Activated CD8-positive, alpha-beta T cell treated with anti-CD3 and anti-CD28 coated beads, Interleukin-2, amount 10 ng/mL, durations not matched to agents 7 days and 5 days (primary cell): ENCODE measurements at places on chromosomes 1 and 21. TPM values are rescaled to one million over a fixed set of nuclear protein-coding genes. Genes with fewer than 3 reads are reported as not detected.

The LCK gene
- 488 TPM for total RNA-seq

The CROCC gene
- total RNA-seq, result 33.1 TPM

The LYPD8 gene
- total RNA-seq, result not detected

The PAPPA2 gene
- 0.05 TPM for total RNA-seq

The TMEM183A gene
- 78.3 TPM for total RNA-seq

DNA sequence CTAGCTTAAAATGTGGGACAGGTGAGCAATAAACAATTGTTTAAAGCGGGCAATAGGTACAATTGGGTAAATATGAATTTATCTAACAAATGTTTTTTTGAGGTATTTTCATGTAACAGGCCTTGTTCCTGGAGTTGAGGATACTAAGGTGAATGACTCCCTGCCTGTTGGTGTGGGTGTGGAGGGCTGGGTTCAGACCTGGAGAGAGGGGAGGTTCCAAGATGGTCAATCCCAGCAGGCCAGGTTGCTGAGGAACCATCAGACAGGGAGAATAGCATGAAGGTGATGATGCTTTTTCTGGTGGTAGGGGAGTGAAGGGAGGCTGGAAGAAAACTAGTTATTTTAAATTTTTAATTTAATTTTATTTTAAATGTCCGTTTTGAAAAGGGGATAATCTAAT, 46.3 kb downstream of the CDC14A start:
- H3K27ac ChIP-seq, result peak overlapping the region; percentile 71
- H3K36me3 ChIP-seq, result peaks cover 57% of the 10 kb centered on the region
- no peak for DNase-seq
- H3K4me1 ChIP-seq, result peaks cover 85% of the 10 kb centered on the region

- no peak overlapping the region for H3K4me3 ChIP-seq
- no peak for DNase-seq
- no peaks in the 10 kb centered on the region for H3K27me3 ChIP-seq
- no peak overlapping the region for H3K27ac ChIP-seq
These were observed 142.6 kb downstream of the PEX14 start for GRCh38 chr1:10617318-10617717.

DNA sequence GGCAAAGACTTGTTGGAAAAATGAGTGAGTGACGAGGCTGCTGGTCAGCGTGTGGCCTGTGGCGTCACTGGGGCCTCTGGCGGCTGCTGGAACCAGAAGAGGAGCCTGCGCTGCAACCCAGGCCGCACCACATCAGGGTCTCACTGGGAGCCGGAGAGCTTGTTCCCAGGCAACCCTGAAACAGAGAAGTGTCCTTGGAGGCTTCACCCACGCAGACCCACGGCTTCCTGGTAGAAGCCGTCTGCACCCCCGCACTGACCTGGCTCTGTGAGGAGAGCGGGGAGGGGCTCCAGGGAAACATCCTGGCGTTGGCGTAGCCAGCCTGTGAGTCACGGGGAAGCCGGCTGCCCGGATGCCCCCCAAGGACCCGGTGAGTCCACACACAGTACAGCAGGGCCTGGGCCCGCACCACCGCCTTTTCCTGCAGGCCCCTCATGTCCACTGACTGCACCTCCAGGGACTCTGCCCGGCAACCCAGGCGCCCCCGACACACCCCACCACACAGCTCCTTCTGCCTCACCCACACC, 57.4 kb downstream of the COL6A1 start:
- no peaks in the 10 kb centered on the region for H3K4me1 ChIP-seq
- H3K36me3 ChIP-seq, result no peaks in the 10 kb centered on the region
- no peak overlapping the region for H3K4me3 ChIP-seq
- H3K27ac ChIP-seq, result no peak overlapping the region
- peaks cover 5% of the 10 kb centered on the region for H3K27me3 ChIP-seq
- DNase-seq, result no peak

GRCh38 chr1:51569284-51570062, 47.4 kb upstream of the OSBPL9 start:
- H3K4me1 ChIP-seq, result peaks cover 44% of the 10 kb centered on the region
- peak; percentile 54 for DNase-seq
- H3K4me3 ChIP-seq, result peak overlapping the region; percentile 42

DNA sequence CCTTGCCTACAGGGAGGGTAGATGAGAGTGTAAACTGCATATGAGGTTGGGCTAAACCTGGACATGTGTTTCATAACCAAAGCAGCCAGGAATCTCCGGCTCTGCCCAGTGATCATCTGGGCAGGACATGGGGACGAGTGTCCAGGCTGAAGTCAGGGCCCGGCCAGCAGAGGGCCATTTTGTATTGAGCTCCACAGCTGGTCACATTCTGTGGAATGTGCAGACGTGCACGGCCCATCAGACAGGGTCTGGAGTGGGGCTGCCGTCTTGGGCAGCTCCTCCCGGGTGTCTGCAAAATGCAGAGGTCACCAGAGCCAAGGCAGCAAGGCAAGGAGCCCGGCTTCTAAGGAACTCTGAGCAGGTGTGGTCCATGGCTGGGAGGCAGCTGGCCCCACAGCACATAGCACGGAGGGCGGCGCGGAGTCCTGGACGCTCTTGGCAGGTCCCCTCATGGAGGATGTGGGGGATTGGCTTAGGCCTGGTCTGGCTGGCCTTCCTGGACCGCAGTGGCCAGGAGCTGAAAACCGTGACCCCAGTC, 6.2 kb downstream of the LRRC3 start:
- DNase-seq, result no peak
- no peaks in the 10 kb centered on the region for H3K27me3 ChIP-seq
- no peaks in the 10 kb centered on the region for H3K4me1 ChIP-seq
- no peak overlapping the region for H3K27ac ChIP-seq

GRCh38 chr1:225697428-225697827, 44.5 kb upstream of the ENAH start:
- H3K36me3 ChIP-seq, result no peaks in the 10 kb centered on the region
- no peak overlapping the region for H3K4me3 ChIP-seq
- H3K27ac ChIP-seq, result no peak overlapping the region
- no peak for DNase-seq
- no peaks in the 10 kb centered on the region for H3K4me1 ChIP-seq

DNA sequence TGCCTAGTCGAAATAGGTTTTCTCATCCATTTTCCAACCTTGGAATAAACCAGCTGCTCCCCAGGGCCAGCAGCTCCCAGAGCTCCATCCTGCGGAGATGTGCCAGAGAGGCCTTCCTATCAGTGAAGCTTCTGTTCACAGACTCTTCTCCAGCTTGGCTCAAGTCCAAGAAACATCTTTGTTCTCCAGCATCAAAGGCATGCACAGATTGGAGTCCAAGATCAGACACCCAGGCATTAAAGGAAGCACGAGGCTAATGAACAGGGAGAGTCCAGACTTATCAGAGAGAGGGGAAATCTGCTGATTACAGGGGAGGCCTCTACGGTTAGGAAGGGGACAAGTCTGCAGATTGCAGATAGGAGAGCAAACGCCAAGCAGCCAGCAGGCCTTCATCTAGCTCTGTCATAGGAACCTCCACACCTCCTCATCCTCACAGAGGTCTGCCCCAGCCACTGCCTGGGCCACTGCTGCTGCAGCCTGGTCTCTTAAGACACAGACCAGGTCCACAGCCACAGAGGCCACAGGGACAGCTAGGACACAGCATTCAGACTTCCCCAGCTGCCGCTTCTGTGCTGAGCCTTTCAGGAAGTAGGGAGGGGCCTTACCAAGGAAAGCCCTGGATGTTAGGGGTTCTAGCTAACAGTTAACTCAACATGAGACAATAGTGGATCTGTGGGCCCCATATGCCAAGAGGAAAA, 3.4 kb downstream of the PRR9 start:
- H3K27me3 ChIP-seq, result peaks cover 13% of the 10 kb centered on the region
- peaks cover 4% of the 10 kb centered on the region for H3K4me1 ChIP-seq
- no peak overlapping the region for H3K27ac ChIP-seq
- no peak overlapping the region for H3K4me3 ChIP-seq

DNA sequence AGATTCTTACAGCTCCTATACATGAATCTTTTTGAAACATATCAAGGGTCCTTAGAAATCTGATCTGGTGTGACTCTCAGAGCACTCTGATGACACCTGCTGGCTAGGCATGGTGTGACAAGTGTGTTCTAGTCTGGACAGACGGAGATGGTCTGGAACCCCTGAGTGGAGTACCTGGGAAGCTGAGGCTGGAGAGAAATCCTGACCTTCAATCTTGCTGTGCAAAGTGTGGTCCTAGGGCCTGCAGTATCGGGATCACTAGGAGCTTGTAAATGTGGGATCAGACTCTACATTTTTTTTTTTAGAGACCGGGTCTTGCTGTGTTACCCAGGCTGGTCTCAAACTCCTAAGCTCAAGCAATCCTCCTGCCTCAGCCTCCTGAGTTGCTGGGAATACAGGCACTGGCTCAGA, 78.6 kb upstream of the SOD1 start:
- H3K36me3 ChIP-seq, result no peaks in the 10 kb centered on the region
- peak; percentile 83 for DNase-seq
- no peaks in the 10 kb centered on the region for H3K4me1 ChIP-seq
- peaks cover 3% of the 10 kb centered on the region for H3K27me3 ChIP-seq
- no peak overlapping the region for H3K27ac ChIP-seq
- no peak overlapping the region for H3K4me3 ChIP-seq

GRCh38 chr1:108878160-108878469, 1.3 kb downstream of the GPSM2 start:
- peak overlapping the region; percentile 96 for H3K4me3 ChIP-seq
- no peak overlapping the region for H3K27ac ChIP-seq
- peaks cover 10% of the 10 kb centered on the region for H3K36me3 ChIP-seq
- no peak for DNase-seq

GRCh38 chr21:42841156-42841915, 38.0 kb downstream of the WDR4 start:
- no peaks in the 10 kb centered on the region for H3K27me3 ChIP-seq
- H3K4me3 ChIP-seq, result no peak overlapping the region
- DNase-seq, result no peak

GRCh38 chr1:199422206-199422605, 605.3 kb upstream of the NR5A2 start:
- DNase-seq, result no peak
- peaks cover 3% of the 10 kb centered on the region for H3K27me3 ChIP-seq
- H3K4me3 ChIP-seq, result no peak overlapping the region
- H3K27ac ChIP-seq, result no peak overlapping the region
- H3K4me1 ChIP-seq, result no peaks in the 10 kb centered on the region
- H3K36me3 ChIP-seq, result no peaks in the 10 kb centered on the region

DNA sequence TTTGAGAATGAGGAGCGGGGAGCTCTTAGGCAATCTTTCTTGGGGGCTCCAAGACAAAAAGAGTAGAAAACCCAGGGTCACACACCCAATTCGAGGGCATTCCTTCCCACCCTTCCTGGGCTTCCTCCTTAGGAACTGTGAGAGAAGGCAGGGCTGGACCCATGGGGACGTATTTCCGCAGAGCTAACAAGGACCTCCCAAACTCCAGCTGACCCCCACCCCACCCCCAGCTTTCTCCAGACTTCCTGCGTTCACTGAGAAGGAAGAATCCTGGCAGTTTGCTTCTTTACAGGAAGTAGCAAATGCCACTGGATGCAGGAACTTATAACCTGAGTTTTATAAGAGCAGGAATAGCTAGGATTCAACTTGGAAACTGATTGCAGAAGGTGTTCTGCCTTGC, 2.7 kb upstream of the LHX9 start:
- peaks cover 98% of the 10 kb centered on the region for H3K27me3 ChIP-seq
- DNase-seq, result no peak
- peaks cover 88% of the 10 kb centered on the region for H3K4me1 ChIP-seq
- H3K27ac ChIP-seq, result no peak overlapping the region

DNA sequence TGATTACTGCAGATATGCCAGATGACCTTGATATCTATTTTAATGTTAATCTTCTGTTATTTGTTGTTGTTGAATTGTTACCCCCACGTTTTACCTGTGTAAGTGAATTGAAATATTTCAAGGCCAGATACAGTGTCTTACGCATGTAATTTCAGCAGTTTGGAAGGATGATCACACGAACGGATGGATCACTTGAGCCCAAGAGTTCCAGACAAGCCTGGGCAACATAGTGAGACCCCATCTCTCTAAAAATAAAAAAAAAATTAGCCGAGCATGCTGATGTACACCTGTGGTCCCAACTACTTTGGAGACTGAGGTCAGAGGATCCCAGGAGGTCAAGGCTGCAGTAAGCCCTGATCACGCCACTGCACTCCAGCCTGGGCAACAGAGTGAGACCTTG, 32.2 kb downstream of the SDCCAG8 start:
- H3K4me3 ChIP-seq, result peak overlapping the region; percentile 4
- DNase-seq, result no peak
- peak overlapping the region; percentile 62 for H3K27ac ChIP-seq
- peaks cover 47% of the 10 kb centered on the region for H3K36me3 ChIP-seq

- no peak for DNase-seq
- no peaks in the 10 kb centered on the region for H3K4me1 ChIP-seq
- H3K27ac ChIP-seq, result no peak overlapping the region
- H3K27me3 ChIP-seq, result peaks cover 10% of the 10 kb centered on the region
These were observed 40.1 kb upstream of the SLC5A9 start for GRCh38 chr1:48182439-48182838.

DNA sequence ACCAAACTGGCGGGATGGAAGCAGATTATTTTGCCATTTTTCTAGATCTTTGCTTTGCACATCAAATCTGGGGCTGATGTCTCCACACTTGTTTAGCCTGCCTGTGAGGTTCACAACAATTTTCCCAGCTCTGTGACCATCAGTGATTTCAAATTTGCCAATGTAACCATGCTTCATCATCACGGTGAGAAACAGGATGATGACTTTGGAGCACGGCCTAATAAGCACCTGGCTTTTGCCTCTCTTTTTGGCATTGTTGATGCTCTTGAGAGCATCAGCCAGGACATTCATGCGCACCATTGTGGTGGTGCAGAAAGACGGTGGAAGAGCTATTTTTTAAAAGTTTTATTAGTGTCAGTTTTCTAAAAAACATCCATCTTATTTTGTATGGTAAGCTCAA, 50.1 kb downstream of the IARS2 start:
- peaks cover 51% of the 10 kb centered on the region for H3K36me3 ChIP-seq
- H3K27me3 ChIP-seq, result no peaks in the 10 kb centered on the region
- no peak for DNase-seq
- H3K4me1 ChIP-seq, result no peaks in the 10 kb centered on the region
- no peak overlapping the region for H3K27ac ChIP-seq

- H3K27ac ChIP-seq, result peak overlapping the region; percentile 73
- no peaks in the 10 kb centered on the region for H3K27me3 ChIP-seq
- H3K36me3 ChIP-seq, result peaks cover 58% of the 10 kb centered on the region
- H3K4me3 ChIP-seq, result no peak overlapping the region
These were observed 31.4 kb downstream of the PCNT start for GRCh38 chr21:46355161-46356004.

DNA sequence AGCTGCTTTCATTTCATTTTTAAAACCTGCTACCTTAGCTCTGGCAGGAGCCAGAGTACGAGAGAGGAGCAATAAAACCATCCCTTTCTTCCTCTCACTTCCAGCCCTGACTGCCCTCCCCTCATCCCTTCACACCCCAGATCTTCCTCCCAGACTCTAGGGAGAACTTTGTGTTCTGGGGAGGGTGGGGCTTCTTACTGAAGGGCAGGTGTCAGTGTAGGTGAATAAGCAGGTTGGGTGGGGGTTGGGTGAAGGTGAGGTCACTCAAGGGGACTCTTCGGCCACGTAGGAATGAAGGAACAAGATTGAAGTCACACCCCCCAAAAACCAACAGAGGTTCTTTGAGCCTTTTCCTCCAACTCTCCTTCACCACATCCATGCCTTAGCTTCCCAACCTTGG, 88.9 kb downstream of the CD58 start:
- H3K27ac ChIP-seq, result no peak overlapping the region
- no peaks in the 10 kb centered on the region for H3K27me3 ChIP-seq
- peaks cover 1% of the 10 kb centered on the region for H3K4me1 ChIP-seq
- no peaks in the 10 kb centered on the region for H3K36me3 ChIP-seq
